Stimulated activated CD4-positive, alpha-beta T cell treated with anti-CD3 and anti-CD28 coated beads, Interleukin-4, amount 100 ng/mL, for 48 hours (primary cell): ENCODE measurements at places on chromosomes 16 and 17.
A peak's percentile ranks its signal among the peaks of the same experiment; 100 is the strongest.

- no peak for DNase-seq
Measured at GRCh38 chr16:81189100-81189664, 49.3 kb upstream of the BCO1 start.

- DNase-seq, result no peak
Measured at GRCh38 chr17:7897773-7898172, 9.2 kb downstream of the CHD3 start.

- no peak for DNase-seq
Measured at GRCh38 chr17:83193336-83194185, 114.2 kb downstream of the METRNL start.

DNA sequence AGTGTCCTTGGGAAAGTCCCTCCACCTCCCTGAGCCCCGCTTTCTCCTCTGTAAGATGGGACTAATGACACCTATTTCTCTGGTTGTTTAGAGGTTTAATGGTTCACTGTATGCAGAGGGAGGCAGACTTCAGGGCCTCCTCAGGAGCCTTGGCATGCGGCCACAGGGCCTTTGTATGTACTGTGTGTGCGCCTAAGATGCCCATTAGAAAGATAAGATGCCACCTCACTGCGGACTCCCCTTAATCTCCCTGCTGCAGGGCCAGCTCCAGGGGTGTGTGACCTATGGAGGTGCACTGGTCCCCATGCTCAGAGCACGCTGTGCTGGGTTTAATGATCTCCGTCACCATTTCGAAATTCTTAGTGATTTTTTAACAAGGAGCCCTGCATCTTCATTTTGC is 59.3 kb downstream of the TMEM235 start:
- no peak for DNase-seq

- DNase-seq, result no peak
Measured at GRCh38 chr17:58092797-58093385, 9.7 kb downstream of the DYNLL2 start.

DNA sequence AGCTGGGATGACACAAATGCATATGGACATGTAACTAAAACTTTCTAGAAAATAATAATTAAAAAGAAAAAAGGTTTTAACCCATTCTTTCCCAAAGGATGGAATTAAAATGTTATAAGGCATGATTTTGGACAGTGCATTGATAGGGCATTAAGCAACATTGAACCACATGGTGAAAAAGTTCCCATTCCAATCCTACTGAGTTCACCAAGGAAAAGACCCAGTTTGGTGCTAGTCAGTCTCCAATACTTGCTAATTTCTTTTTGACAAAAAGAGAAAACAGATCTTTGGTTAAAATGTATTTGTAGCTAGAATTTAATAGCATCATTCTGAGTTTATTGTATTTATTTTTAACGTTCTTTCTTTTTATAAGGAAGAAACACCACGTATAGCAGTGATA is 28.1 kb downstream of the EMP2 start:
- DNase-seq, result no peak

- no peak for DNase-seq
Measured at GRCh38 chr17:43439041-43439440, 40.2 kb downstream of the ARL4D start.

- no peak for DNase-seq
Measured at GRCh38 chr16:67663151-67663876, 2.6 kb downstream of the PARD6A start.

DNA sequence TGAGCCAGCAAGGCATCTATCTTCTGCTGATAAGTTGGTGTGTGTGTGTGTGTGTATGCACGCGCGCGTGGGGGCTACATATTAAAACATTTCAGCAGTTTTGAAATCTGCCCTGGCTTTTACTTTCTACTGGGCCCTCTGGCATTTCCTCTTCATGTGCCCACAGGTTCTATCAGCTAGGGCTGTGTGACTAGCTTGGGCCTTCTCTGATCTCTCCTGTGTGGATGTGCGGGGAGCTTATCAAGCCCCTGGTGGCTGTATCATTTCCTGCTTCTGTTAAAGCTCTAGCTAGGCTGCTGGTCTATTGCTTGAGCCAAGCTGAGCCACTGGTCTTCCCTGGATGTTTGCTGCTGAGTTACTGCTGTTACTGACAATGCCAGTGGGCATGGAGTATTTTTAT is 132.5 kb downstream of the AATF start:
- DNase-seq, result no peak

GRCh38 chr17:36036235-36036634 is 18.5 kb upstream of the CCL23 start:
- no peak for DNase-seq

DNA sequence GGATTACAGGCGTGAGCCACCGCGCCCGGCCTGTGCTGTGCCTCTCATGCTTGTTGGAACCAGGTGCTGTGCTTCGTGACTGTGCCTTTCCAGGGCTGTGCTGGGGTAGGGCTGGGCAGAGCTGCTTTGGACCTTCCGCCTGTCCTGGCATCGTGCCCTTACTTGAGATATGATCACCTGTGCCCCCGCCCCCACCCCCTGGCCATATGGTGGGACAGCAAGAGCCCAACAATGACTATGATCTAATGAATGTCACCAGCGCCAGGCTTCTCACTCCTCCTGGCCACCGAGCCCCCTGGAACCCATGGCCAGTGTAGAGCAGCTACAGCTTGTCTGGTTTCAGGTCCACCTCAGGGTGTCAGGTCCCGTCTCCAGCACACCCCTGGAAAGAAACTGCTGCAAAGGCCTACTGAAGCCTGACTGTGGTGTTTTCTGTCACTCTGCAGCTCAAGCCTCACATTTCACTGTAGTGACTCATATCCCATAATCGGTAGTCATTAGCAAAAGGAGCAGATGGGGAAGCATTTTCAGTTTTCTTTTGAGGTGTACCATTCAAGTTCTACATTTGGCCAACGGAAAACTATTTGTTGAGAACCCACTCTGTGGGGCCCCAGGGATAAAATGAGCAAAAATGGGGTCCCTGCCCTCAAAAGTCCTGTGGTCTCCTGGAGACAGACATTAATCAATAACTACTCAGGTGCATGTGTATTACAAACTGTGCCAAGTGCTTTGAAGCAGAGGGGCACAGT is 22.1 kb downstream of the FCSK start:
- peak; percentile 28 for DNase-seq

- no peak for DNase-seq
Measured at GRCh38 chr16:23974223-23974622, 138.4 kb downstream of the PRKCB start.

GRCh38 chr17:17120701-17121100 is 78.4 kb downstream of the MPRIP start:
- no peak for DNase-seq

GRCh38 chr16:71669926-71670536 is 44.0 kb downstream of the MARVELD3 start:
- no peak for DNase-seq

GRCh38 chr16:58265480-58266052 is 29.3 kb downstream of the PRSS54 start:
- no peak for DNase-seq

- DNase-seq, result no peak
Measured at GRCh38 chr17:4411201-4411600, 22.5 kb upstream of the SPNS3 start.

GRCh38 chr16:9344508-9344907 is 253.1 kb downstream of the HAPSTR1 start:
- DNase-seq, result no peak

DNA sequence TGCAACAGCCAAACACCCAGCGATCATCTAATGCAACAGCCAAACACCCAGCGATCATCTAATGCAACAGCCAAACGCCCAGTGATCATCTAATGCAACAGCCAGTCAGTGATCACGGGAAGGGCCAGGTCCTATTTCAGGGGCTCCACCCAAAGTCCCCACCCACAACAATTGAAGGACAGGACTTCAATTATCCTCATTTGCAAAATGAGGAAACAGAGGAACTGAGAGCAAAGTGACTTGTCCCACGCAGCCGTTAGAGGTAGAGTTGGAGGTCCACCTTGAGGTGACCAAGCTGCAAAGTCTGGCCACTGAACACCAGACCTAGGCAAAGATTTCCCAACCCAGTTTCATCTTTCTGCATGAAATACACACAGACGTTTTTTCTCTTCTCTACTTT is 3.7 kb downstream of the ZG16B start:
- DNase-seq, result no peak

GRCh38 chr17:72075995-72076677 is 44.7 kb upstream of the SOX9 start:
- DNase-seq, result no peak

DNA sequence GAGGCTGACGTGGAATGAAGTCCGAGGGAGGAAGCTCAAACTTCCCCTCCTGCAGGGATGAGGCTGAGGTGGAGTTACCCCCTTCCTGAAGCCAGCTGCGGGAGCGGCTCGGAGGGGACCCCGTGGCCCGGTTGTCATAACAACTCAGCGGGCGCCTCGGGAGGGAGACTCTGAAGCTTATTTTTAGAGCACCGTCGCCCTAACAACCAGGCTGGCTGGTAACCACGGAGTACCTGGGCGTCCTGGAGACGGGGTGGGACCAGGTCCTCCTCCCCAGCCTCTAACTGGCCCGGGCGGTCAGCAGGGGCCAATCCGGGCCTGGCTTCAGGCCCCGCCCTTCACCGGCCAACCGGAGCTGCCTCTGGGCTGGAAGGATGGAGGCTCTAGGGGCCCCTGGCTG is 27.7 kb downstream of the NECAB2 start:
- DNase-seq, result no peak

- DNase-seq, result no peak
Measured at GRCh38 chr16:56363181-56363716, 62.1 kb downstream of the AMFR start.

GRCh38 chr16:24255456-24256371 is at the start of gene CACNG3:
TSS of gene CACNG3 (plus strand) at chr16:24256335. CDS start at chr16:24256755, 420 bp downstream.
- peak; percentile 42 for DNase-seq

DNA sequence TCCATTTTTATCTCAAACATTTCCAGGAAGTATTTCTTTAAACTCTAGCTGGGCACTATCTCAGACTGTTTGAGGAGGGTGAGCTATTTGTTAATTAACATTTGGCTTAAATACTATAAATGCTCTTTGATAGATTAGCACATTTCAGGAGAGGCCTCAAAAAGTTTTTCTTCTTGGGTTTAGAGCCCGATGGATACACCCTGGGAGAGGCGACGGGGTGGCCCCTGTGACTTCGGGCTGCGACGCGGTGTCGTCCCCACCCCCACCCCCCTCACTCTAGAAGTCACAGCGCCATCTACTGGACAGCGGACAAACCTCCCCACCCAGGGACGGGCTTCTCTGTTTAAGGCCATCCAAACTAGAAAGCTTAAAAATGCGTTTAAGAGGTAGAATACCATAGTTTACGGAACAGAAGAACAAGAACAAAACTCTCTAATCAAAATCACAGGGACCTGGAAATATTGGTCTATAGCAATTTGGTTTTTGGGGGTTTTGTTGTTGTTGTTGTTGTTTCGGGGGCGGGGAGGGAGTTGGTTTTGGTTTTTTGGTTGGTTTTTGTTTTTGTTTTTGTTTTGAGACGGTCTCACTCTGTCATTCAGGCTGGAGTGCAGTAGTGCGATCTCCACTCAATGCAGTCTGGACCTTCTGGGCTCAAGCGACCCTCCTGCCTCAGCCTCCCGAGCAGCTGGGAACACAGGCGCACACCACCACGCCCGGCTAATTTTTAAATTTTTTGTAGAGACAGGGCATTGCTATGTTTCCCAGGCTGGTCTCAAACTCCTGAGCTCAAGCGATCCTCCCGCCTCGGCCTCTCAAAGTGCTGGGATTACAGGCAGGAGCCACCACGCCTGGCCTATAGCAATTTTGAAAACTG is 254.4 kb downstream of the C16orf95 start:
- peak; percentile 69 for DNase-seq

DNA sequence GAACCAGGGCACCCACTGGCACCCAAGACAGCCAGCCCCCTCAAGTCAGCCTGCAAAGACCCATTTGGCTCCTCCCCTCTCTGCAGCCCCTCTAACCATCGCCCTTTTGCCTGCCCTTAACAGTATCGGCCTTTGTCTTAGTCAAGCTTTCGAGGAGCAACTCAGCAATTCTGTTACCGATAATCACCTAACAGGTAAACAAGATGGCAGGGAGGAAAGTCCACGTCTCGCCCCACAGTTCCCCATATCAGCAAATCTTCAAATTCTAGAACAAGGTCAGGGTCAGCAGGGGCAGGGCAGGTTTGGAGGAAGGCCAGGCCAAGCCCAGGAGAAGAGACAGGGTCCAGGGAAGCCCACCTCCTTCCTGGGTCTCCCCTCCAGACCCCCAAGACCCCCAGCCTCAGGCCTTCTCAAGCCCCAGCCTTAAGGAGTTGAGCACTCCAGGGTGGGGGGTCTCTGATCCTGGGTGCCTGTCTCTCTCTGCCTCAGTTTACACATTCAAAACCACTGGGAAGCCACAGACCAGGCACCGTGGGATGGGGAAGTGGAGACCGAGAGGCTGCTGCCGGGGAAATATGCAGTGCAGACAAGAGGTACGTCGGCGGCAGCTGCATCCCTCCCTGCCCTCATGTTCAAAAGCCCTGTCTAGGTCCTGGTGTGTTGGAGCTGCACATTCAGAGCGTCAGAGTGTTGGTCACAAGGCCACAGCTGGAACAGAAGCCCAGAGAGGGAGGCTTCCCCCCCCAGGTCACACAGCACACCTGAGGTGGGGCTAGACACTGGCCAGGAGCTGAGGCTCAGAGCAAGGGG is 3.9 kb upstream of the OSGIN1 start:
- no peak for DNase-seq

DNA sequence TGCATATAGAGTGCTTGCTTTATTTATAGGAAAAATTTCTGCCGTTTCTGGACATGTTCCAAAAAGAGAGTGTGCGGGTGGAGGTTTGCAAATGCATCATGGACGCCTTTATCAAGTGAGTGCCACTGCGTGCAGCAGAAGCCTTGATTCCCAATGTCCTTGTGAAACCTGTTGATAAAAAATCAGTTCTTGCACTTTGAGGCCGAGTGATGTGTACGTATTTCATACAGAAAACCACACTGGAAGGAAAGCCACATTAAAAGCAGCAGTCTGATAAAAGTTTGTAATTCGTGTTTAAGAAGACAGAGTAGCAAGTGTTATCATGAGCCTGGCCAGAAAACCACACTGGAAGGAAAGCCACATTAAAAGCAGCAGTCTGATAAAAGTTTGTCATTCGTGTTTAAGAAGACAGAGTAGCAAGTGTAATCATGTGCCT is 78.0 kb downstream of the KNOP1 start:
- no peak for DNase-seq

DNA sequence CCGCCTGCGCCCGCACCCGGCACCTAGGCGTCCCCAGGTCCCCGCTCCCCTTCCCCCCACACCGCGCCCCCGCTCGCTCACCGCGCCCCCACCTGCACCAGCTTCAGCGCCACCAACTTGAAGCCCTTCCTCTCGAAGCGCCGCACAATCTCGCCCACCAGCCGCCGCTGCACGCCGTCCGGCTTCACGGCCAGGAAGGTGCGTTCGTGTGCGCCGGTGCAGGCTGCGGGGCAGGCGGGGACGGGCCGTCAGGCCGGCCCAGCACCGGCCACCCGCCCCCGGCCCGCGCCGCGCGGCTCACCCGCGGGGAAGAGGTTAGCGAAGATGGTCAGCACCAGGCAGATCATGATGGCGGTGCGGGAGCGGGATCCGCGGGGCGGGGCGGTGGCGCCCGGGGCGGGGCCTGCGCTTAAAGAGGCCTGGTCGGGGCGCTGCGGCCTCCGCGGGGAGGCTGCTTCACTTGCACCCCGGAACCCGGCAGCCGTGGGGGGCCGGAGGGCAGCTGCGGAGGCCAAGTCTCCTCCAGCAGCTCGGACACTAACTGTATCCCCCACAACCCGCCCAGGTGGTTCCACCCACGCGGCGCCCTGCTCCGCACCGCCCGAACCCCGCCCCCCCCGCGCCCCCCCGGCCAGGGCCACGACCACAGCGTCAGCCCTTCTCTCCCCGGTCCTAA is at the start of gene NME3:
TSS of gene NME3 (minus strand) at position 356 of the 676 bp plus-strand sequence. CDS start at position 347, 9 bp downstream.
- DNase-seq, result peak; percentile 79
